ENCODE measurements at places on chromosomes 4 and X.

- DNase-seq, result peak; percentile 59
Measured at GRCh38 chr4:74159143-74159709, 1.3 kb downstream of the MTHFD2L start.

GRCh38 chrX:55487143-55487542, 2.5 kb downstream of the USP51 start:
- DNase-seq, result no peak

- DNase-seq, result no peak
Measured at GRCh38 chrX:41519468-41519867, 72.3 kb downstream of the NYX start.

- DNase-seq, result no peak
Measured at GRCh38 chr4:48483777-48484493, 792 bp downstream of the SLC10A4 start.

- peak; percentile 66 for DNase-seq
Measured at GRCh38 chr4:158856852-158857251, 88.0 kb downstream of the FNIP2 start.

DNA sequence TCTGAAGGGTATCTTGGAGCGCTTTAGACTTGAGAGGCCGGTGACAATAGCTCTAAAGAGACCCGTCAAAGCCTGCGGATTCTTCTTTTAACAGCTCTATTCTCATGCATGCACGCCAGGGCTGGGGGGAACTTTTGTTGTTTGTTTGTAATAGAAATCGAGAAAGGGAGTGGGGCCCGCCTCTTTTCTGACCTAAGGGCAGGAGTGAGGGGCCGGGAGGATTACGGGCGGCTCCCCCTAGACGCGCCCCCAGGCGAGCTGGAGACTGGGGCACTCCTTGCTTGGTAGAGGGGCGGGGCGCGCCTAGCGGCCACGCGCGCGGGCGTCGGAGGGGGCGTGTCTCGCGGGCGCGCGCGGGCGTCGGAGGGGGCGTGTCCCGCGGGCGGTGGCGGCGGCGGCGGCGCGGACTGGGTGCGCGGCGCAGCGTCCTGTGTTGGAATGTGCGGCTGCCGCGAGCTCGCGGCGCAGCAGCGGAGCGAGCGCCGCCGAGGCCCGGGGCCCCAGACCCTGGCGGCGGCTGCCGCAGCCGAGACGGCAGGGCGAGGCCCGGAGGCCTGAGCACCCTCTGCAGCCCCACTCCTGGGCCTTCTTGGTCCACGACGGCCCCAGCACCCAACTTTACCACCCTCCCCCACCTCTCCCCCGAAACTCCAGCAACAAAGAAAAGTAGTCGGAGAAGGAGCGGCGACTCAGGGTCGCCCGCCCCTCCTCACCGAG, at the start of gene REST:
Gene REST (plus strand): TSS at position 412 of the 717 bp plus-strand sequence. CDS start 2,739 bp downstream, outside the sequence.
- peak; percentile 65 for DNase-seq

DNA sequence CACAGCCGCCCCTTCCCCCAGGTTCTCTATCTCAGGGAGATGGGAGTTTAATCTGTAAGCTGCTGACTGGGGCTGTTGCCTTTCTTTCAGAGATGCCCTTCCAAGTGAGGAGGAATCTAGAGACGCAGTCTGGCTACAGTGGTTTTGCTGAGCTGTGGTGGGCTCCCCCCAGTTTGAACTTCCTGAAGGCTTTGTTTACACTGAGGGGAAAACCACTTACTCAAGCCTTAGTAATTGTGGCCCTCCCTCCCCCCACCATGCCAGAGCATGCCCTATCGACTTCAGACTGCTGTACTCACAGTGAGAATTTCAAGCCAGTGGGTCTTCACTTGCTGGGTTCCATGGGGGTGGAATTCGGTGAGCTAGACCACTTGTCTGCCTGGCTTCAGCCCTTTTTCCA, 131.3 kb downstream of the FAAH2 start:
- no peak for DNase-seq

Measured in fibroblast of villous mesenchyme (primary cell).